ENCODE measurements at places on chromosomes 12 and 14.

DNA sequence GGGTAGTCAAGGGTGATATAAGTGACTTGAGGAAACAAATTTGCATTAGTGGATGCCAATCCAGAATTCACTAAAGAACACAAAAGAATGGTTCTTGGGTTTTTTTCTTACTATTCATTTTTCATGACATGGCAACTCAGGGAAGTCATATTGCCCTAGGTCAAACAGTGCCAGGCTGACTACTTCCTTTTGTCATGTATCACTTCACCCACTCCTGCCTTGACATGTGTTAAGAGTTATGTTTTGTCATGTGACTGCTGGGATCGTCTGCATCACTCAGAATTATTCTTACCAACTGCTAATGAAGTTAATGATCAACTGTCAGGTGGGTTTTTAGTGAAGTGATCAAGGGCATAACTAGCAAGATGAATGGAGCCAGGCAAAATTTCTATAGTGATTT lies 74.2 kb downstream of the PRORP start:
- DNase-seq, result no peak

DNA sequence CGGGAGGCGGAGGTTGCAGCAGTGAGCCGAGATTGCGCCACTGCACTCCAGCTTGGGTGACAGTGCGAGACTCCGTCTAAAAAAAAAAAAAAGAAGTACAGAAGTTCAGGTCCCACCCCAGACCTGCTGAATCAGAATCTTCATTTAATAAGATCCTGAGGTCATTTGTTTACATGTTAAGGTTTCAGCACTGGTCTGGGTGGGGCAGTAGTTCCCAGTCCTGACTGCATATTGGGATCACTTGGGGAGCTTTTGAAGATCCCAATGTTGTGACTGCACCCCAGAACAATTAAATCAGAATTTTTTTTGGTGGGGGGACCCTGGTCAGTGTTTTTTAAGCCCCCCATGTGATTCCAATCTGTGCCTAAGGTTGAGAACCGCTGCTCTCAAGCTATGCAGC lies 11.7 kb upstream of the COL2A1 start:
- DNase-seq, result no peak

DNA sequence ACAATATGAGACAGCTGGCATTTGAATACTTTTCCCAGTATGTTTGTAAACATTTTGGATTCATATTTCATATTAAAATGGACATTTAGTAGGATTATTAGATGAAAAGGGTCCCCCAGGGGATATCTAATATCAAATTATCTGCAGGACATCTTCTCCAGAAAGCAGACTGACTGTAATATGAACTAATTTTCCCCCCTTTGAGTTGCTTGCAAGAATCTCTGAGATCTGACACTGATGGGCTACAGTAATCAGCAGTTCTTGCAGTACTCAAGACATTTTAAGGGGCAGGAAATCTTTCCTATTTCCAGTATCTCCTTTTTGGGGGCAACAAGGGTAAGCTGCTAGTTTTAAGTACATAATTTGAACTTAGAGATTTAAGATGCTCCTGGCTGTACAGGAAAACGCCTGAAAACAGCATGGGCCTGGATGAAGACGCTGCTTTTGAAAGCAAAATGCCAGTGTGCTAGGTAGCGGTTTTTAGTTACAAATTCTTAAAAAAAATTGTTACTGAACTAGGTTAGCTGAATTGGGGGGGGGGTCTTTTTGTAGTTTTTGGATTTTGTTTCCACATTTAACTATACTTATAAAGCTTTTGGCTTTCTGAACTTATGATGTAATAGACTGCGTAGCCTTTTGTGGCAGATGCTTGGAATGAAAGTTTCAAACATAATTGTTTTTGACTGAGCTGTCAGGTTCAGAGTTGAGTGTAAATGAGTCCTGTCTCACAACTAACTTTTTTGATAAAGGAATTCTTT lies 2.2 kb downstream of the FRMD6 start:
- no peak for DNase-seq

- DNase-seq, result no peak
Observed at GRCh38 chr12:49236423-49236822, 28.5 kb upstream of the TUBA1C start.

DNA sequence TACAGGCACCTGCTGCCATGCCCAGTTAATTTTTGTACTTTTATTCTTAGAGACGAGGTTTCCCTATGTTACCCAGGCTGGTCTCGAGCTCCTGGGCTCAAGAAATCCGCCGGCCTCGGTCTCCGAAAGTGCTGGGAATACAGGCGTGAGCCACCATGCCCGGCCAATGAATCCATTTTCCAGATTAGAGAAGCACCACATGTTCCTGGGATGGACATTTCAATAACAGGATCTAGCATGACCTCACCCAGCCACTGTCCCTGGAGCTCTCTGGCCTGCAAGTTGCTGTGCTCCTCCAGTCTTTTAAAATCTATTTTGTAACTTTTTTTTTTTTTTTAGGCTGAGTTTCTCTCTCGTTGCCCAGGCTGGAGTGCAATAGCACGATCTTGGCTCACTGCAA lies 2.2 kb downstream of the GPR132 start:
- DNase-seq, result no peak

DNA sequence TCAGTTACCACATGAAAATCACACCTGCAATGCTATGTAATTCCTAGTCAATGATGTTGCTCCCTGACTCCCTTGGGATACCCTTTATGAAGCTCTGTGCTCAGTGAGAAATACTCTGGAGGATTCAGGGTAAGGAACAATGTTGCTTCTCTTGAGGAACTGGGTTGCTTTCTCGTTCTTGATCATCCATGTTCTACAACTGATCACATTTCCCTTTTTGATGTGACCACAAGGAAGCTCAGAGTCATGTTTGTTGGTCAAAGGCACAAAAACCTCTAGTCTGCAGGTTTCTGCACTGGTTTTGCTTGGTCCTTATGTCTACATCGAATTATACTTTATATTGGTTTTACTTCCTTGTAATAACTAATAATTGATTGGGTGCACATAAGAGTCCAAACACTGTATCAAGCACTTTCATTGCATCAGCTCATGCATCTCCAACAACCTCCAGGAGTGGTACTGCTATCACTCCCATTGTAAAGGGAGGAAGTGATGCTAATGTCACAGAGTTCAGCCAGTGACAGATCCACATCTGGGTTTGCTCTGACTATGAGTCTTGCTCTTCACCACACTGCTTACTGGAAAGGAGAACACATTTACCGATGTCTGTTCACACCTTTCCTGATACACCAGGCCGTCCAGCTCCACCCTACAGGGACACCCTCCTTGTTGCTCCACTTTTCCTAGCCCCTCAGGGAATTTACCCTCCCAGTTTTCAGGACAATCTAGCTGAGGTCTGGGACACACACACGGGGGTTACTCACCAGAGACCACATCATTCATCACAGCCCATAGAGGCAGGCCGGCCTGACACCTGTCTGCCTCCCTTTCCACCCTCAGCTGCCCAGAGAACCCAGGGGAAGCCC lies 41.0 kb downstream of the CMKLR1 start:
- no peak for DNase-seq

DNA sequence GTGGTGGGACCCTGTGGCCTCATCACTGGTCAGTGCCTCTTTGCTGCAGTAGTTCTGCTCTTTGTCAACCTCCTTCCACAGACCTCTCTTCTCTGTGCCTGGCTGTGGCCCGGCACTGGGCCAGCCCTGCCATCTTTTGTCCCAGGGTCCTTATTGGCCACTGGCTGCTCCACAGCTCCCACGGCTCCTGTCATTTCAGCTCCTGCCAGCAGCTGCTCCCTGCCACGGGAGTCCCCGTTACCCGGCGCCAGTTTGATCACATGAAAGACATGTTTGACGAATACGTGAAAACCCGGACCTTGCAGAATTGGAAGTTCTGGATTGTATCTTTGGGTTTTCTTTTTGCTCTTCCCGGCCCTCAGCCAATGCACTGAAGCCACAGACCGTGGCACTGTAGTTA lies 35.4 kb downstream of the IL31 start:
- no peak for DNase-seq

GRCh38 chr14:26719514-26719913 lies 121.7 kb upstream of the NOVA1 start:
- DNase-seq, result no peak

- peak; percentile 90 for DNase-seq
Observed at GRCh38 chr14:96104469-96105057, 65.4 kb downstream of the C14orf132 start.

DNA sequence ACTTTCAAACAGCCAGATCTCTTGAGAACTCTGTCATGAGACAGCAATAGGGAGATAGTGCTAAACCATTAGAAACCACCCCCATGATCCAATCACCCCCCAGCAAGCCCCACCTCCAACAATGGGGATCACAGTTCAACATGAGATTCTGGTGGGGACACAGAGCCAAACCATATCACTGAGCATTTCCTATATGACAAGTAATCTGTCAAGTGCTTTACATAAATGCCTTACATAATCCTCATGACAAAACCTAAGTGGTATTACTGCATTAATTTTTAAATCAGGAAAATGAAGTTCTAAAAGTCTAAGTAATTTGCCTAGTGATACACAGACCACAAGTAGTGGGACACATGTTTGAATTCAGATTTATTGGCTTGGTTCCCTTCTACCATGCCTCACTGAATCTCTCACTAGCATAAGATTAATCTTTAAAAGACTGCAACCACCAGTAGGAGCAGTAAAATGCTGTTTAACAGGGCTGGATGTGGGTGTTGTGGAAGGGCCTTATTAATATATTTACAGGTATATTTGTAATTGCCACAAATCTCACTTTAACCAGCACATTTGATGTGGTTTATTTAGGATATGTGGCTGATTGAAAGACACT lies 323.1 kb upstream of the FBXO33 start:
- no peak for DNase-seq

DNA sequence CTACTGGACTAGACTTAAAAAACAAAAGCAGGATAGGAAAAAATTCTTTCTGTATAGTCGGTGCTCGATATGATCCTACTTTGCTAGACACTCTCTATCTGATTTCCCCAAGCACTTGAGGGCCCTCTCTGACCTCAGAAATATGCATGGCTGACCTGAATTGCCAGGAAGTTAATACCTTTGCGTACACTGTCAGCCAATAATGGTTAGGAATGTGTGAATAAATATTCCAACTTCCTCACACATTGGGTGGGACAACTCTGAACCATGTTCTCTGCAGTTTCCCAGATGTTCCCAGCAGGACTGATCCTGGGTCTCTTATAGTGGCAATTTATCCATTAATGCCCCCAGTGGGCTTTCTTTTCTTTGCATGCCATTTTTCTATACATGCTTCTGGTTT lies 20.5 kb upstream of the RPL10L start:
- no peak for DNase-seq

DNA sequence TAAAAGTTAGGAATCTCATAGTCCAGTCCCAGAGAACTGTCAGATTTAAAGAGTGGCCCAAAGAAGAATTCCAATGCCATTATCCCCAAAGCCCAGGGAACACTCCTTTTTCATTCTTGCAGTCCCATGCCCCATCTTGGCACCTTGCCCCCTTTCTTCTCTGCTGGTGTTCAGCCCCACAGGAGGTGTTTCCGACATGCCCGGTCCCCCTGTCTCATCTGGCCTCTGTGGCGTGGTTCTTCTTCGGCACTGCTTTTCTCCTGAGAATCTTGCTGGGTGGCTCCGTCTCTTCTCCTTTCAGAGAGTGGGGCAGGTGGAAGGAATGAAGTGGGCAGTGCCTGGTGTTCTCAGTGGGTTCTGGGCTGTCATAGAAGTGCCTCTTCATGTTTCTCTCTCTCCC lies 64.7 kb downstream of the VCPKMT start:
- DNase-seq, result no peak

- DNase-seq, result no peak
Observed at GRCh38 chr12:124940393-124941169, 26.1 kb upstream of the UBC start.

DNA sequence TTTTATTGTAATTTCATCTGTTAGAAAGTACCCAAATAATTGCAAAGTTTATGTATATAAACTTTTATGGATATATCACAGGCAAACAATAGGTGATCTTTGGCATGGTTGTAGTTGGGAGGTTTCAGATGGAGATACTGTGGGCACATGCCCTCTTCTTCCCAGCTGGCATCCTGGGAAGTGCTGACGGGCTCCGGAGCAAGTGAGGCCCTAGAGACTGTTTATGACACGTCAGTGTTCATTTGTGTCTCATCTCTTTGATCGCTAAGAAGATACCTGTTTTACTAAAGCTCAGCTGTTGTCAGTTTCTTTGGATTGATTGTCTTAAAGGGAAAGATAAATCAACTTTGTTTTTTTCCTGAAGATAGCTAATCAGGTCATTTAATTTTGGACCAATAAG lies 287.6 kb downstream of the FBXL14 start:
- DNase-seq, result no peak

DNA sequence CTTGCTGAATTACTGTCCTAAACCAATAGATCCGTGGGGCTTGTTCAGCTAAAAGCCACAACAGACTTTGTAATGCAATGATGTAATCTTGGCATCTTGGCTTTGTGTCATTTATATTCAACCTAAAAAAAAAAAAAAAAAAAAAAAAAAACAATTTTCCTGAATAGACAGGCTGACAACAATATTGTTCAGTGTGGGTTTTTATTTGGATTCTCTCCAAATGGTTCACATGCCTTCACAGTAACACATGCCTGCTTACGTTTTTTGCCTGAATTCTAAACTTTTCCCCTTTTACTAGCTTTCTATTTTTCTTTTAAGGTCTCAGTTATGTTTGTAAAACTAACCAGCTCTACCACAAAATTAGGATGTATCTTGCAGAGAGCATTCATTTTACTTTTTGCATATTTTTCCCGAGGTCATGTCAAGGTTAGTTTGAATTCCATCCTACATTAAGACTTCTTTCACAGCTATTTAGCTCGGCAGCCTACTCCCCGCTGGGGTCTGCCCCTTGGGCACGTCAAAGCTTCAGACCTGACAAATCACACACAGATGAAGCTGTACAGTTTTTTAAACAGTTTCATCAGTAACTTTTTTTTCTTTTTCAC lies 213.7 kb upstream of the NPAS3 start:
- DNase-seq, result no peak

GRCh38 chr14:73842851-73843250 lies 8.8 kb upstream of the PTGR2 start:
- DNase-seq, result no peak

GRCh38 chr14:99780690-99781089 lies 12.5 kb upstream of the EML1 start:
- DNase-seq, result peak; percentile 80

GRCh38 chr14:58805605-58806409 lies 168.0 kb downstream of the DACT1 start:
- DNase-seq, result peak; percentile 84

- DNase-seq, result peak; percentile 99
Observed at GRCh38 chr12:52925717-52926595, 21.1 kb upstream of the KRT8 start.

DNA sequence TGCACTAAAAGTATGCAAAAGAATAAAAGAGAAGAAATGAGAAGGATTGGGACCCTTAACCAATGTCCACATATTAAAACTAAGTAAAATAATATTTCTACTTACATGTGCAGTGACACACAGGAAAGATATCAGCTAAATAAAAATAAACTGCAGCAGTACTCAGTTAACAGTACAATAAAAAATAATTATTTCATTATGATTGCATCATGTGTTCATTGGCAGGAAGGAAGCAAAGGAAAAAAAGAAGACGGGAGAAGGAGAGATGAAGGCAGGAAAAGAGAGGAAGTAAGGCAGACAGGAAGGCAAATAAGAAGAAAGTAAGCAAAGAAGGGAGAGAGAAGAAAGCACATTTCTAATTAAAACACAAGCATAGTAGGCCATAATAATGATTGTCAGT lies 33.0 kb downstream of the RASSF9 start:
- no peak for DNase-seq

- no peak for DNase-seq
Observed at GRCh38 chr14:63986789-63987533, 134.2 kb downstream of the SYNE2 start.

- no peak for DNase-seq
Observed at GRCh38 chr14:31229009-31229408, 21.4 kb upstream of the HECTD1 start.

GRCh38 chr14:100786576-100787219 lies 39.2 kb upstream of the MEG3 start:
- DNase-seq, result no peak

All from NCI-H510A treated with DMSO at 0.1 percent for 48 hours (cell line).